ENCODE measurements at places on chromosomes 3 and 15. TPM values are rescaled to one million over a fixed set of nuclear protein-coding genes. Genes with fewer than 3 reads are reported as not detected.

- no peak for DNase-seq
These were observed 16.2 kb upstream of the PSTPIP1 start for GRCh38 chr15:76978522-76979330.

The PLA2G4E gene
- total RNA-seq, result not detected

The SPATA12 gene
- not detected for total RNA-seq

The TAMM41 gene
- 7.5 TPM for total RNA-seq

The OR5K1 gene
- not detected for total RNA-seq

The GOLGA8S gene
- total RNA-seq, result 0.16 TPM

The DLL4 gene
- 10.7 TPM for total RNA-seq

DNA sequence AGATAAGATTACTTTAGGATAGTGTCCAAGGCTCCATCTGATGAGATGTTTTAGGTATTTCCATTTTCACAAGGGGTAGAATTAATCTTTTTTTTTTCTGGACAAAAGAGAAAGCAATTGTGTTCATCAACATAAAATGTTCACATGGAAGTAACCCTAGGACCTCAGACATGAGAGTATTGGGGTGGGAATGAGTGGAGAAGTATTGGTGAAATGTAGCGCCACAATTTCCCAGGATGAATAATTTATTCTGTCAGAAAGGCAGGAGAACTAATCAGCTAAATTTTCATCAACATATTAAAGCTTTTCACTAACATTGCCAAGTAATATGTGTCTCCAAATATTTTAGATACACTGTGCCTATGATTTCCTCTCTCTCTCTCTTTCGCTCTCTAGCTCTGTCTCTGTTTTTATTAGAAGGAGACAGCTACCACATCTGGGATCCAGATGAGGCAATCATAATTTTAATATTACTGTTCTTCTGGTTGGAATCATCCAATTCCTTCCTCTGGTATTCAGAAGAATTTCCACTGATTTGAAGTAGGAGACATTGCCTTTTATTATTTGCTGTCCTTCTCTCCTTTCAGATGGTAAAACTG, 21.6 kb upstream of the ZNF280D start:
- no peak for DNase-seq

All from Right ventricle myocardium superior (tissue), 1 donor.